ENCODE measurements at places on chromosomes 5 and 9.

GRCh38 chr9:93942161-93942560 is 13.0 kb downstream of the BARX1 start:
- no peak for DNase-seq

DNA sequence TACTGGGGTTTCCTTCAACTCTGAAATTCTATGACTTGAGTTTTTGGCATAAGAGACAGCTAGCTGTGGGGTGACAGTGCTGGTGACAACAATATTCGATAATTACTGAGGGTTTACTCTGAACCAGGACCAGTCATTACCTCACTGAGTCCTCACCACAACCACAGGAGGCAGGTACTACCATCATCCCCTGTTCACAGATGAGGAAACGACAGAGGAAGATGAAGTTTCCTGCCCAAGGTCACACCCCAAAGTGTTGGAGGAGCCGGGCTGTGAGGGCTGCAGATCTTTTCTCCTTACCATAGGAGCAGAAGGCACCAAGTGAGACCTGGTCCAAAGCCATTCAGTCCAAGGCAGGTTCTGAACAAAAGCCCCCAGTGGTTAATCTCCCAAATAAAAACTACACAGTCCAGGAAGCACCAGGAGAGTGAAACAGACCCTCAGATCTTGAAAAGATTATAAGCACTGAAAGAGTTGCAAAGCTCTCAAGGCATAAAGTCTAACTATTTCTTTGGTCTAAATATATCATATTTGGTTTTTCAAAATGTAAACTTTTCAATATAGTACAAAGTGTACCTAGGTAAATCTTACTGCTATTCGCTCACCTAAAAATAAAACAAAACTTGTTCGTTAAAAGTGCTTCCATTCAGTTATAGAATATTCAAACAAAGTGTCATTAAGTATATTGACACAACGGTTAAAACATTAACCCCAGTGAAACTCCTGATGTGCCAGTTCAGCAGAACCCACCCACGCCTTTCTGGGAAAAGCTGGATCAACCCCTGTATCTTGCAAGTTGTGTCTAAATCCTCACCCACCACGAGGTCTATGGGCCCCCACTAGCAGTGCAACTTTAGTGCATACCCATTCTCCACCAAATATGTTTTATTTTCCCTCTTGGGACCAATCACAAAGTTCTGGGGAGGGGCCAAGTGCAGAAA is 82.6 kb upstream of the EQTN start:
- DNase-seq = no peak

DNA sequence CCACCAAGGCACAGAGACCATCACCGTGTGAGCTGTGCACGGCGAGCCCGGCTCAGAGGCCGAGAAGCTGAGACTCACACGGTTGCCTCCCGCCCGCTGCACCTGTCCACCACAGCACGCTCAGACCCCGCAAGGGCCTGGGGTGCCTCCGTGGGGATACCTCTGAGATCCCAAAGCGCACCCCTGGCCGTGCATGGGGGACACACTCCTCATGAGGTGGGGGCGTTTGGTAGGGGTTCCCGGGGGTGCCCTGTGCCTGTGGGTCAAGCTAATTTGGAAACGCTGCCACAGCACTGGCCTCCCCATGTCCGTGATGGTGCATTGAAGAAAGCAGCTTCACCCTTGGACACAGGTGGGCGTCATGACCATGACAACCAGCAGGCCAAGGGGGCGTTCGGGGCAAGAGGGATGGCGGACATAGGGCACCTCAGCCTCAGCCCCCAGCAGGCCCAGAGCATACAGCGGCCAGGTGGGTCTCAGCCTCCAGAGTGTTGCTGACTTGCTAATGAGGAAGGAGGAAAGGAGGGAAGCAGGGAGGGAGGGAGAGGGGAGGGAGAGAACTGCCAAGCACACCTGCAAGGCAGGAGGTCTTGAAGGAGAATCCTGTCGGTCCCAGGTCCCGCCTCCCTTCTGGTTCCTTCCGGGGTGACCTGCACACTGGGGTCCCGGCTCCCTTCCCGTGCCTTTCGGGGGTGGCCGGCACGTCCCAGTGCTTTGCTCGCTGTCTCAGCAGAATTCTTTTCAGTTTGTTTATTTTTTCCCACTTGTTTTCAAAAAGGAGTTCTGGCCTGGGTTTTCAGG is 34.7 kb downstream of the GLT6D1 start:
- no peak for DNase-seq

DNA sequence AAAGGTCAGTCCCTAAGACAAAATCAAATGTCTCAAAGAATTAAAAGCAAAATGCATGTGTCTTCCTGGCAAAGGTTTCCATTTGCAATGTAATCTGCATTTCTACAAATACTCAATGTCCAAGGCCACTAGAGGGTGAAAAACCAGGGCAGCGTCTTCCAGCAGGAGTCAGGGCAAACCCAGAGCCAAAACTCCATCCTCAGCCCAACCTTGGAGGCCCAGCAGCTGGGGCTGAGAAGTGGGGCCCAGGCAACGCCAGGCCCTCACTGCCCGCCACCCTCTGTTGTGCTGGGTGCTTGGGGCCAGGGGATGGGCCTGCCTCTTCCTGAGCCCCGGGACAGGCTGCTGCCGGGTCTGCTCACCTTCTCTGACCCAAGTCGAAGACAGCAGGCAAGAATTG is 200.1 kb downstream of the PAX5 start:
- no peak for DNase-seq

GRCh38 chr5:88688984-88689667 is 193.9 kb downstream of the MEF2C start:
- DNase-seq = no peak

DNA sequence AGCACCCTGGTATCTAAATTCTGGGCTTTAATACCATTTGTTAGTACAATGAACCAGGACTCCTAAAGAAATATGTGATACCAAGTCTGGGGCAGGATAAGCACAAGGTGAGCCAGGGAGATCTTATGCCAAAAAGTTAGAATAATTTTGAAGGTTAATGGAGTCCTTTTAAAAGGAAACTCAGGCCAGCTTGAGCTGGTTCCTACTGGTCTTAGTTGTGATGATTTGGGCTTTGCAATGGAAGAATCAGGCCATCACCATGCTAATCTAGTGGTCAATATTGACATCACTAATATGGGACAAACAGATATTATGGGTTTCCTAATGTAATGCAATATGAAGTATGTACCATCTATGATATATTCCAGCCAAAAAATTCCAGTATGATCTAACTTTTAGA is 7.5 kb upstream of the SPATA9 start:
- no peak for DNase-seq

All from hematopoietic multipotent progenitor cell treated with erythropoietin and hydrocortisone succinate and interleukin-3 and kit ligand, for 15 days (in vitro differentiated cells).